ENCODE measurements at places on chromosomes 6 and 20.

DNA sequence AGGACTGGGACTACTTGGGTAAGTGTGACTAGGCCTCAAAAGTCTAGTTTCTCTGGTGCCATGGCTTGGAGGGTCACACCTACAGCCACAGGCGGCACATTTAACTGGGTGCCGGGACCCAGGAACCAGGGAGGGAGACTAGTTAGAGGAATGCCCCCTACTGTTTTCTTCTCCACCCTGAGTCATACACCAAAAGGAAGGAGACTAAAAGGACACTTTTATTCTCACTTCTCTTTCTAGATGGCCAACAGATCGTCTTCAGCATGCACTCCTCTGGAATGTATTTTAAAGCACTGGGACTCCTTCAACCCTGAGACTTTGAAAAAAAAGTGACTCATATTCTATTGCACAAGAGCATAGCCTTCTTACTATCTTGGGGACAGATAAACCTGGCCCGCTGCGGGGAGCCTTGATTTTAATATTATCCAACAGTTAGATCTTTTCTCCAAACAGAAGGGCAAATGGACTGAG is 33.4 kb downstream of the PLN start:
- DNase-seq = no peak

DNA sequence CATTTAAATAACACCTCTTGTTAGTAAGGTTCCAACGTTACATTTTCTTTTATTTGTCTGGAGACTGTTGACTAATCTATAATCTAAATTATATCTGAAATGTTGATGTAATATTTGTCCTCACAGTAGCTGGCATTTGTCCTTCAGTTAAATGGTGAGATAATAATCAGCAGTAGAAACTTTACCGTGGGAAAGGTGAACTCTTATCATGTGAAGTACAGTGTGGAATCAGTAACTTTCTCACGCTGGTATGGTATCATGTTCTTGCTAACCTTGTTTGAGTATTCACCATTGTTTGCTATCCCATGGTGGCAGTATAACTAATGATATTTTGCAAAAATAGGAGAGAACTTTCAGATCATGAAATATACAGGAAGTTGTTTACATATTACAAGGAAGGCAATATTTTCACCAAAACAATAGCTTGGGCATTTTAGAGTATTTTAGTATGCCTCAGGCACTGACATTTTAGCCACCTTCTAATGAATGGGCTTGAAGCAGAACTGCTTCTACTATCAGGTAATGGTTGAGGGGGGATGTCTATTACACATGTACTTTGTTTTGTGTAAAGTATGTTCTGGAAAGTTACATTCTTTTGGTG is 4.8 kb downstream of the GMNN start:
- DNase-seq = no peak

- no peak for DNase-seq
Measured at GRCh38 chr20:48601798-48602197, 226.0 kb downstream of the PREX1 start.

- no peak for DNase-seq
Measured at GRCh38 chr20:50624351-50625016, 66.9 kb downstream of the RIPOR3 start.

- DNase-seq = peak; percentile 40
Measured at GRCh38 chr6:43635387-43636307, at the start of gene MAD2L1BP. TSS of gene MAD2L1BP (plus strand) at chr6:43635840. CDS start at chr6:43635876, 36 bp downstream.

GRCh38 chr6:156887623-156888269 is 110.6 kb downstream of the ARID1B start:
- no peak for DNase-seq

GRCh38 chr20:63748070-63748933 is 8.7 kb downstream of the SLC2A4RG start:
- DNase-seq = no peak

DNA sequence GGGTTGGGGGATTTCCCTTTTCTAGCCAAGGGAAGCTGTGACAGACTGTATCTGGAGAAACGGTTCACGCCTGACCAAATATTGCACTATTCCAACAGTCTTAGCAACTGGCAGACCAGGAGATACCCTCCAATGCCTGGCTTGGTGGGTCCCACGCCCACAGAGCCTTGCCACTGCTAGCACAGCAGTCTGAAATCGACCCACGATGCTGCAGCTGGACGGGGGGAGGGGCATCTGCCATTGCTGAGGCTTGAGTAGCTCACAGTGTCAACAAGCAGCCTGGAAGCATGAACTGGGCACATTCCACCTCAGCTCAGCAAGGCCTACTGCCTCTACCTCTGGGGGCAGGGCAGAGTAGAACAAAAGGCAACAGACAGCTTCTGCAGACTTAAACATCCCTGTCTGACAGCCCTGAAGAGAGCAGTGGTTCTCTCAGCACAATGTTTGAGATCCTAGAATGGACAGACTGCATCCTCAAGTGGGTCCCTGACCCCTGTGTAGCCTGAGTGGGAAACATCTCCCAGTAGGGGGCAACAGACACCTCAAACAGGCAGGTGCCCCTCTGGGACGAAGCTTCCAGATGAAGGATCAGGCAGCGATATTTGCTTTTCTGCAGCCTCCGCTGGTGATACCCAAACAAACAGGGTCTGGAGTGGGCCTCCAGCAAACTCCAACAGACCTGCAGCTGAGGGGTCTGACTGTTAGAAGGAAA is 89.9 kb upstream of the ECI2 start:
- DNase-seq = no peak

GRCh38 chr20:21520702-21521595 is 7.1 kb upstream of the NKX2-2 start:
- DNase-seq = peak; percentile 56

DNA sequence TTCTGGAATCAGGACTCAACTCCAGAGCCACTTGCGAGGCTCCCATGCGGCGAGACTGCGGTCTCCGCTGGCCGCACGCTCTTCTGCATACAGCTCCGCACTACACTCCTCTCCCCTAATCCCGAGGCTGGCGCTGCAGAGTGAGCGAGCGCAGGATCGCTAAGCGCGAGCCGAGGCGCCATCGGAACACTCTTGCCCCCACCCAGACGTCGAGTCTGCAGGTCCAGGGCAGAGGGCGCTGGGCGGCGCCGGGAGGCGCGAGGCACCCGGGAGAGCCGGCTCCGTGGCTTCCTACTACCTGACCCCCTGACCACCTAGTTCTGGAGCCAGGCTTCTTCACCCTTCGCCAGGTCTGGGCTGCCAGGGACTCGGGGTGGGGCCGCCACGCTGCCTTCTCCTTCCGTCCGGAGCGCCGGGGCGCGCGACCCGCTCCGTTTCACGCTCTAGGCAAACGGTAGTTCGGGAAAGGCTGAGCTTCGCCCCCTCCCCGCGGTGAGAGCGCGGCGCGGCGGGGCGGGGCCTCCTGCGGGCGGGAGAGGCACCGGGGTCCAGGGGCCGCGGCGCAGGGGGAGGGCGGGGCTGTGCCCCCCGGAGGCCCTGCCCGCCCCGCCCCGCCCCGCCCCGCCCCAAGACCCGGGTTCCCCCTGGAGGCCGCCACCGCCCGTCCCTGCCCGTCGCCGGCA is 5.4 kb upstream of the TUBB2A start:
- DNase-seq = peak; percentile 14

DNA sequence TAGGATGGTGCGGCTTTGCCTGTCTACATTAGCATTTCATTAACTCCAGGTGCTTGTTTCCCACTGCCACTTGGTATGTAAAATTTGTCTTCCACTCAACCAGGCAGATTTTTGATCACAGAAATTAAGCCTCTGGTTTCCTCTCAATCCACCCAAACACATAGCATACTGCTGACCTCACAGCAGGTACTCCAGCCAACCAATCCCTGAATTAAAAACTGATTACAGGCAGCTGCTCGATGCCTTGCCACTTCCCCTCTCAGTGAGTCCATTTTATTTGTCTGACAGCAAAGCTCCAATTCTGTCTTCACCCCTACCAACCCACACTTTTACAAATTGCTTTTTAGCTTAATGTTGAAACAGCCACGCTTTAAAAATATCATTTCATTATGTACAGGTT is 95.2 kb downstream of the PLCB1 start:
- DNase-seq = no peak

GRCh38 chr20:1860446-1860845 is 34.8 kb upstream of the SIRPA start:
- no peak for DNase-seq

DNA sequence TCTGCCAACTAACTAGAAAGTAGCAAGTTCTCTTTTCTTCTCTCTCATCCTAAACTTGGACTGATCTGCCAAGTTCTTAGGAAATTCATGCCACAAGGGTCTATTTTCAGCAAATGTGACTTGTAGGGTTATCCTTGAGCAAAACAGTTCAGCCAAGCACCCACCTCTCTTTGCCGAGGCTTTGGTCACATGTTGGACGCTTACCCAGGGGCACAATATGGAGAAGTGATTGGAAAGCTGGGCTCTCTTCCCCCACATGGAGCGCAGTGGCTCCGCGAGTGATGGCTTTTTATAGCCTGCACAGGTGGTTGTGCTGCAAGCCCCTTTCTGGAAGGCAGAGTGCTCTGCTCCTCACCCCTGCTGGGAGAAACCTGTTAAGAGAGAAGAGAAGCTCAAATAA is 47.7 kb upstream of the FNDC1 start:
- DNase-seq = no peak

- no peak for DNase-seq
Measured at GRCh38 chr20:53797085-53797484, 203.4 kb upstream of the ZNF217 start.

DNA sequence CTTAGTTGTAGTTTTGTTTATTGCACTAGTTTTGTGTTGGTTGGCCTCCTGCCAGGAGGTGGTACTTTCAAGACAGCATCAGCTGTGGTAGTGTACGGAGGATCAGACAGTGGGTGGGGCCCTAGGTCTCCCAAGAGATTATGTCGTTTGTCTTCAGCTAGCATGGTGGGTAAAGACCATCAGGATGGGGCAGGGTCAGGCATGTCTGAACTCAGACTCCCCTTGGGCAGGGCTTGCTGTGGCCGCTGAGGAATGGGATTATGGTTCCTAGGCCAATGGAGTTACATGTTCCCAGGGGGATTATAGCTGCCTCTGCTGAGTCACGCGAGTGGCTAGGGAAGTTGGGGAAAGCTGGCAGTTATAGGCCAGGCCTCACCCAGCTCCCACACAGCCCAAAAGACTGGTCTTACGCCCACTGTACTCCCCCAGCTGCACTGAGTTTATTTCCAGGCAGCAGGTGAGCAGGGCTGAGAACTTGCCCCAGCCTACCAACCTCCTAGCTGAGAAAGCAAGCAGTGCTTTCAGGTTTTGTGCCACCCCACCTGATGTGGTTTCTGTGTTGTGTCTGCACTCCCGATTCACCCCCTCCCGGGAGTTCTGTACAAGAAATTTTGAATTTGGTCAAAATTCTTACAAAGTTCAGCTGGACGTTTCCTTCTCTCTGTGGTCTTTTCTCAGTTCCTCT is 24.7 kb downstream of the ZSCAN31 start:
- no peak for DNase-seq

- DNase-seq = no peak
Measured at GRCh38 chr6:44674226-44675155, 287.0 kb downstream of the CDC5L start.

DNA sequence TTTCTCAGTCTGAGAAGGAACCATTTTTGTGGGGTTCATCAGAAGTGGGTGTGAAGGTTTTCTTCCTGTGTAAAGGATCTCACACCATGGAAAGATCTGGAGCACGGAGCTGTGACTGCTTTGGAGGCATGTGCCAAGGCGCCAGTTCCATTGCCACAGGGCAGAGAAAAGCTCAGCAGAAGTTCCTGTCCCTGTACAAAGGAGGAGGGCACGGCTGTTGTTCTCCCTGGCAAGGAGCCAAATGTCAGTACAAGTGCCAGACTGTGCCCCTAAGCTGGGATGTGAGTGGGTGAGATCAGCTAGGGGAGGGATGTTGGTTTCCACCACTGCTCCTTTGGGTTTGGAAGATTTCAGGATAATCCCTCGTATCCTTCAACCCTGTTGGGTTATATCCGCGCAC is 117.3 kb downstream of the CRYBG1 start:
- DNase-seq = no peak

DNA sequence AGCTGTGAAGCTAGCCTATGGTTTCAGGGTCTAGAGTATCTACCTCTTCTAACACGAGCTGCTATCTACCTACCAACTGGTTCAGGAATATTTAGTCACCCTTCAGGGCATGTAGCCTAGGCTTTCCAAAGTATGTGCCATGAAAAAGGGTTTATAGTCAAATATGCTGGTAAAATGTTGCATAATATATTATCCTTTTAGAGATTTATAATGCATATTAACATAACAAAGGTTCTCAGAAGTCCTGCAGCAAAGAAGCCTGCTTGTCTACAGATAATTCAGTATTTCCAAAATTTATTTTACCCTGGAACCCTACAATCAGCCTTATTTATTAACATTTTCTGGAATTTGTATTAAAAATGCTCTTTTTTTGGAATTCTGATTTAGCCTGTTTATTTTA is 56.0 kb downstream of the PRDM13 start:
- DNase-seq = no peak

- DNase-seq = no peak
Measured at GRCh38 chr6:106227612-106228507, 97.7 kb downstream of the ATG5 start.

DNA sequence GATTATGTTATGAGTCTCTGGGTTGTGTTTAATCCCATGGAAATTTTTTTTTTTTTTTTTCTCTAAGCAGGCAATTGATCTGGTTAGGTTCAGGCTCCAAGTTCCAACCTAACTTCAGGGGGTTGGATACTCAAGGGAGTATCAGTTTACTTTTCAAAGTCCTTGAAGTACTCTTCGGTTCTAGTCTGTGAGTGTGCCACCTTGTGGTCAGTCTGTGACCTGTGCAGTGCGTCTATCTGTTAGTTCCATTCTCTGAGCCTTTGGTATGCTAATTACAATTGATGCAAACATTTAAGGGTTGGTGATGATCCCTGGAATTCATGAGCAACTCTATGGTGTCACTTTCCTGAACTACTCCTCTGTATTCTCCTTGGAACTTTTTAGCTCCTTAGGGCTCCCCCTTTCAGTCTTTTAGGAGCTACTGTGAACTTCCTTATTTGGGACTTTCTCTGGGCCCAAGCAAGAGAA is 342.0 kb downstream of the SOX4 start:
- no peak for DNase-seq

GRCh38 chr20:17965042-17965697 is 3.4 kb downstream of the SNX5 start:
- DNase-seq = no peak

- DNase-seq = no peak
Measured at GRCh38 chr6:112437058-112437457, 89.9 kb downstream of the RFPL4B start.

DNA sequence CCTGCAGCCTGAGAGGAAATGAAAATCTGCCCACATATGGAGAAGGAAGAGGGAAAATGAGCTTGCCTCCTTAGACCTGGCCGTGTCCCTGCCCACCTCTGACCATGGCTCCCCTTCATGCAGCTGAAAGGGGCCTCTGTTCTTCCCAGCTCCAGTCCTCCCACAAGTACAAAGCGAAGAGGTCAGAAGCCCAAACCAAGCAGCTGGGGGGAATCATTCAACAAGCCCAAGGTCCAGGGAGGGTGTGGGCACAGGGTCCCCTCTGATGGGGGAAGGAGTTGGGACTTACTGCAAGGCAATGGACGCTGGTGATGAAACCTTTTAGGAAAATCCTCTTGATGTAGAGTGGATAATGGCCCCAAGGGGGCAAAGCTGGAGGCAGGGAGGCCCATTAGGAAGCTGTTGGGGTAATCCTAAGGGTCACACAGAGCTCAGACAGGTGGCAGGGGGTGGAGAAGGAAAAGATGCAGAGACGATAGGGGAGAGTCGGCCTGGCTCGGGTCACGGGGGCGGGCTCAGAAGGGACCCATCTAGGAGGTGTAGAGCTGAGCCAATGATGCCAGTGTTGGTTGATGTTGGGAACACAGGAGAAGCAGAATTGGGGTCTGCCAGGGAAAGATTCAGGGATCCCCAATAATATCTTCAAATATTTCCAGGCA is 16.1 kb upstream of the GRM4 start:
- DNase-seq = no peak

GRCh38 chr6:117482240-117483003 is at the start of gene DCBLD1:
TSS of gene DCBLD1 (plus strand) at chr6:117482674. CDS start at chr6:117482782, 108 bp downstream.
- DNase-seq = peak; percentile 62

- DNase-seq = no peak
Measured at GRCh38 chr20:62730481-62730880, 21.8 kb downstream of the NTSR1 start.

All from substantia nigra (tissue), 51 donors.